CD4-positive, alpha-beta memory T cell (primary cell): ENCODE measurements at places on chromosomes 5 and 9. TPM values are rescaled to one million over a fixed set of nuclear protein-coding genes. Genes with fewer than 3 reads are reported as not detected.

GRCh38 chr5:152246401-152246800, 158.7 kb downstream of the NMUR2 start:
- no peaks in the 10 kb centered on the region for H3K27me3 ChIP-seq
- no peaks in the 10 kb centered on the region for H3K36me3 ChIP-seq
- no peak overlapping the region for H3K4me3 ChIP-seq
- H3K27ac ChIP-seq, result no peak overlapping the region

DNA sequence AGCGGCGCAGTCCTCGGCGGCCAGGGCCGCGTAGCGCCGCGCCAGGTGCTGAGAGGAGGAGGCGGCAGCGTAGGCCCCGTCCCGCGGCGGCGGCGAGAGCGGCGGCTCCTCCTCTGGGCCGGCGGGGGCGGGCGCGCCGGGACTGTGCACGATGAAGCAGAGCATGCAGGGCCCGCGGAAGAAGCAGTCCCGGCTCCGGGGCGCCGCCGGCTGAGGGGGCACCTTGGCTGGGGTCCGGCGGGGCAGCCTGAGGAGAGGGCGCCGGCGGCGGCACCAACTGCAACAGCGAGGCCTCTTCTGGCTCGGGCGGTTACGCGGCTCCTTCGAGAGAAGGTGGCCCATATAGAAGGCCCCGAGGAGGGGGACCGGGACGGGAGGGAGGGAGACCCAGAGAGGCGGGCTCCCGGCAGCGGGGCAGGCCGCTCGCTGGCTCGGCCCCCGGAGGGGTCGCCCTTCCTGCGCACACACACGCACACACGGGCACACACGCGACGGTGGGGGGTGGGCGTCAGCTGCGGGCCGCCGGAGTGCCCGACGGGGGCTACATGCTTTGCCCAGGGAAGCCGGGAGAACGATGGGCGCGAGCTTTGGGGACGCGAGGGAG, 446 bp downstream of the FBXL17 start:
- peak overlapping the region; percentile 71 for H3K4me3 ChIP-seq
- peaks cover 36% of the 10 kb centered on the region for H3K4me1 ChIP-seq
- H3K27me3 ChIP-seq, result no peaks in the 10 kb centered on the region

DNA sequence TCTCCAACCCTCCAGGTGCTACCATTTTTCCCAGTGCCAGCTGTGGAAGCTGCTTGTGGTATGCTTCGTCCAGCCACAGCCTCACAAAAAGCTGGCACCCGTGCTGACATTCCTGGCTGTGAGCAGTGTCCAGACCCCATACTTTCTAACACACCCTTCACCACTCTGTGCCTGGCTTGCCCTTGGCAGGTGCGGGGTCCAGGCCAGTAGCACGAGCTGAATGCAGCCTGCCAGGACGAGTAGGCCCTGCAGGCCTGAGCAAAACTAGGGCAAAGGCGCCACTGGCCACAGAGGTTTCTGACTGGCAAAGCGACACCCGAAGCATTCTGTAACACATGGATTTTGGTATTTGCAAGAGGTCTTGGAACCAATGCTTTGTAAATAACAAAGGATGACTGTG, 26.0 kb upstream of the GHR start:
- no peak for DNase-seq
- no peaks in the 10 kb centered on the region for H3K36me3 ChIP-seq
- H3K4me3 ChIP-seq, result no peak overlapping the region
- H3K27me3 ChIP-seq, result no peaks in the 10 kb centered on the region

The PITX1 gene
- not detected for total RNA-seq

DNA sequence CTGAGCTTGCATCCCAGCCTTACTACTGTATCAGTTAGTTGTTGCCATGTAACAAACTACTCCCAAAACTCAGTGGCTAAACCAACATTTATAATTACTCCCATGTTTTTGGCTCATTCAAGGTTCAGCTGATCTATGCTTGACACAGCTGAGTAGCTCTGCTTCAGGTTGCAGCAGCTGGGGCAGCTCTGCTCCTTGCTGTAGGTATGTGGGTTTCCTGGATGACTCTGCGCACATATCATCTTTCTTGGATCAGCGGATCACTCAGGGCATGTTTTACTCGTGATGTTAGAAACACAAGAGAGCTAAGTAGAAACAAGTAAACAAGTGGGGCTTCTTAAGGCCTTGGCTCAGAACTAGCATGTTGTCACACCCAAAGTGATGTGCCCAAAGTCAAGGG, 15.1 kb downstream of the TEK start:
- no peak overlapping the region for H3K27ac ChIP-seq
- no peaks in the 10 kb centered on the region for H3K4me1 ChIP-seq
- no peaks in the 10 kb centered on the region for H3K27me3 ChIP-seq

The BTNL8 gene
- not detected for total RNA-seq

The NFIB gene
- total RNA-seq, result not detected

- peak overlapping the region; percentile 57 for H3K27ac ChIP-seq
- peak; percentile 26 for DNase-seq
Observed at GRCh38 chr9:137459601-137460362, 648 bp upstream of the NSMF start.

DNA sequence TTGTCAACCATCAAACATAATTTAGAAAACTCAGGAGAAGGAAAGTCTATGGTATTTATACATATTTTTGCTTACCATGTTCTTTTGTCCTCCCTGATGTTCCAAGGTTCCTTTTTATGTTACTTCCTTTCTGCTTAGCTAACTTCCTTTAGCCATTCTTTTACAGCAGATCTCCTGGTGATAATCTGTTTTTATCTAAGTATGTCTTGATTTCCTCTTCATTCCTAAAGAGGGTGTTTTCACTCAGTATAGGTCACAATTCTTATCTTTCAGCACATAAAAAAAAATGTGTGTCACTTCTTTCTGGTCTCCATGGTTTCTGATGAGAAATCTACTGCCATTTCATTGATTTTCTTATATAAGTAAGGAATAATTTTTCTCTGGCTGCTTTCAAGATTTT, 384.4 kb upstream of the PDE4D start:
- H3K4me1 ChIP-seq, result no peaks in the 10 kb centered on the region
- H3K27ac ChIP-seq, result no peak overlapping the region
- H3K36me3 ChIP-seq, result no peaks in the 10 kb centered on the region
- no peak overlapping the region for H3K4me3 ChIP-seq
- DNase-seq, result no peak
